ENCODE measurements at places on chromosomes 7 and 10.

GRCh38 chr10:1033601-1034000, 7.9 kb upstream of the IDI2 start:
- no peak for DNase-seq

- DNase-seq = peak; percentile 37
These were observed 498 bp upstream of the ST7 start for GRCh38 chr7:116952635-116953371.

- DNase-seq = no peak
These were observed 249.6 kb downstream of the ELFN1 start for GRCh38 chr7:1919539-1920265.

- no peak for DNase-seq
These were observed 490.9 kb downstream of the REEP3 start for GRCh38 chr10:64011912-64012714.

DNA sequence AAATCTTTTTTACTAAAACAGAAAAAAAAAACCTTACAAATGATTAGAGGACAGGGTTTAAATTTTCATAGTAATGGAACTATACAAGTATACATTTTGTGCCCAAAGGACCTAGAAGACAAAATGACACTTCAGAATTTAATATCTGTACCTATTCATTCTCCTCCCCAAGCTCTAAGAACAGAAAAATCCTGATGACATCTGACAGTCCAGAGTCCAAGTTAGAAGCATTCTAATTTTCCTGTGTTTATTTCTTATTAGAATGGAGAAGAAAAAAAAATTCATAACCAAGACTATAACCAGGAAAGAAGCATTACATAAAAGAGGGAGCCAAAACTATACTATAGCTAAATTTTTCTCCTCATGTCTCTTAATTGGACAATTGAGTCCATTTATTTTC, 138.9 kb upstream of the SLC13A1 start:
- DNase-seq = no peak

DNA sequence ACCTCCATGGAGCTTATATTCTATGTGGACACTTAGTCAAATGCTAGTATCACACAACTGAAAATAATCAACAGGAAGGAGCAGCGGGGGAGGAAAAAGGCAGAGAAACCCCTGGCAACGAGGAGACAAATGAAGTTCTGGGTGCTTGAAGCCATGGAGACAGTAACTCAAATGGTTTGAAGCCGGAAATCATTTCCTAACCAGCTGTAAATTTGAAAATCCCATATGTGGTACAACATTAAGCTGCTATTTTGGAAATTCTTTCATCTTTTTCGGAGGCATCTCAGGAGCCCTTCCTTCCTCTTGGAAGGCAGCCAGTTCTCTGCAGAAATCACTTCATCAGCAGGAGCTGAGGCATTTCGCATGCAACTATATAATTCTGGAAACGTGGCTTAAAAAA, 91.4 kb downstream of the PPP1R3C start:
- DNase-seq = no peak

DNA sequence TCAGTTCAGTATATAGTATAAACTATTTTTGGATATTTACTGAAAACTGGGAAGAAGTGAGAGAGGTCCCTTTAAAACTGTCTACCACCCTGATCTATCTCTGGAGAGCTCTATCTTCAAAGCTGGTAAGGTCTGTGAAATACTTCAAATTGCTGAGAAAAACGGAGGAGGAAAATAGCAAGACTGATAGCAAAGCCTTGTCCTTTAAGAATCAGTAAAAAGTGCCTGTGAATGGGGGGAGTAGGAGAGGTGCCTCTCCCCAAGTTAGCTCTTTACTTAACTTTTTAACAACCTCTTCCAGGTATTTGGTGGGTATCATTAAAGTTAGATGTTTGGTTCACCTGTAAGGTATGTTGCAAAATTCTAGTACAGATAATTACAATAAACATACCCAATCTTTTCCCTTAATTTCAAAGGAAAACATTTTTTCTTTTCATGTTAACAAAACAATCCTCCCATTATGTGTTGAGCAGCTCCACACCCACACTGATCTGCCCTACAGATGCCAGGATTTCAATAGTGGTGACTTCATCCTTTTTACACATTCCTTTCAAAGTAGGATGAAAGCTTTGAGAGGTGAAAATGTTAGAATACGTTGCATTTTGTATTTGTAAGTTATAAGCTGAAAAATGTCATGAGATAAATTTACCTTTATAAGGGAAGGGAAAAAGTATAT, 149.2 kb downstream of the CRPPA start:
- no peak for DNase-seq

DNA sequence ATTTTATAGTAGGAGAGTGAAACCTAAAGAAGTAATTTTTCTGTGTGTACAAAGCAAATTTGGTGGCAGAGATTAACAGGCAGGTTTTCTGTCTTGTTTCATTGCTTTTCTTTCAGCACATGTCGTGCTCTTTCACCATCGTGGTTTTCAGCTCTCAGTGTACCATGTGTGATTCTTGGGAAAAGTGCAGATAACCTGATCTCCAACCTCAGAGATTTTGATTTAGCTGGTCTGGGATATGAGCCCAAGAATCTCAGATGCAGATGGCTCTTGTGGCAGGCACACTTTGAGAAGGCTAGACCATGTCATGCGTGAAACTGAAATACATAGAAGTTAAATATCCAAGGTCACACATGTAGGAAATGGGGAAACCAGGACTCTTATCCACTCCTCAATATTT, 317.4 kb downstream of the EXOC4 start:
- DNase-seq = no peak

GRCh38 chr10:73808021-73808815, 3.2 kb downstream of the NDST2 start:
- DNase-seq = no peak

- no peak for DNase-seq
These were observed 42.7 kb downstream of the FAM53B start for GRCh38 chr10:124701435-124701834.

GRCh38 chr7:19587291-19587690, 121.5 kb downstream of the POLR1F start:
- no peak for DNase-seq

DNA sequence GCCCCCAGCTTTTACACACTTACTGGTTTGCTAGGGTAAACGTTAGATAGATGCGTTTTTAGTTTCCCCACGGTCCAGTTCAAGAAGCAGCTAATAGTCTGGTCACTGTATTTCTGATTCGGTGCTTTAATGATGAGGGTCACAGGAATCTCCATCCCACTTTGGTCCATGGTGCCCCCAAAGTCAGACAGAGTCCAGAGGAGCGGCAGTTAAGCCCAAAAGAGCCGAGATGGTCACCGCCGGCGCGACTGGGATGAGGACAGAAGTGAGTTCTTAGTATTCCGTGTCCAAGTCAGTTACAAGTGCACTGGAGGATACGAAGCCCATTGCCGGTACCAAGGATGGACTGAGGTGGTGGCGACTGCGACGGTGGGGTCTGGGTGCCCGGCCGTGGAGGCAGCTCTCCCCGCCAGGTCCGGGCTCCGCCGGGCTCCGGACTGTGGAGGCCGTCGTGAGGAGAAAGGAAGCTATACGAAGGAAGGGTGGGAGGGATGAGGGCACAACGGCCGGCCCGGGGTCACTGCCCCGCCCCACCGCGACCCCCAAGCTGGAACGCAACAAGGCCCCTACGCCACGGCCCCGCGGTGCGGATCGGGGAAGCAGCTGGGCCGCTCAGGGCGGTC, 663 bp downstream of the HERPUD2 start:
- DNase-seq = peak; percentile 60

DNA sequence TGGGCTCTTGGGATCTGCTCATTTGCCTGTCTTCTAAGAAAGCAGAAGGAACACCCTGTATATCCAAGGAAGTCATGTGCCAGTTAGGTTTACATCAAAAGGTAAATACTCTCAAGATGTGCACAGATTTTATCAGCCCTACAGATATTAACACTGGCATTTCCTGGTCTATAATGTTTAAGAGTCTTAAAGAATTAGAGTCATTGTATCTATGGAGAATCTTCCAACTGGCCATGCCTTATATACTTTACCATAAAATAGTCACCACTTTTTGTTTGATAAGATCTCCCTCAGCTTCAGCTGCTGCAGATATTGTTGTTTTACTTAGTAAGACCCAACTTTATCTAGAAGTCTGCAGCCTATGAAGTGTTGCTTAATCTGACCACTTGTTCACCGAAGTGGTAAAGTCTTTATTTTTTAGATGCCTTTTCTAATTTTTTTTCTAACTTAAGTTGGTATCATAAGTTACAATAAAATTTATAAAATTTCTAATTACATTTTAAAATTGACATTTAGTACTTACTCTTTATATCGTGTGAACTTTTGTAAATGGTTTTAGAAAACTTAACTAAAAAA, 58.5 kb downstream of the CPED1 start:
- DNase-seq = no peak

DNA sequence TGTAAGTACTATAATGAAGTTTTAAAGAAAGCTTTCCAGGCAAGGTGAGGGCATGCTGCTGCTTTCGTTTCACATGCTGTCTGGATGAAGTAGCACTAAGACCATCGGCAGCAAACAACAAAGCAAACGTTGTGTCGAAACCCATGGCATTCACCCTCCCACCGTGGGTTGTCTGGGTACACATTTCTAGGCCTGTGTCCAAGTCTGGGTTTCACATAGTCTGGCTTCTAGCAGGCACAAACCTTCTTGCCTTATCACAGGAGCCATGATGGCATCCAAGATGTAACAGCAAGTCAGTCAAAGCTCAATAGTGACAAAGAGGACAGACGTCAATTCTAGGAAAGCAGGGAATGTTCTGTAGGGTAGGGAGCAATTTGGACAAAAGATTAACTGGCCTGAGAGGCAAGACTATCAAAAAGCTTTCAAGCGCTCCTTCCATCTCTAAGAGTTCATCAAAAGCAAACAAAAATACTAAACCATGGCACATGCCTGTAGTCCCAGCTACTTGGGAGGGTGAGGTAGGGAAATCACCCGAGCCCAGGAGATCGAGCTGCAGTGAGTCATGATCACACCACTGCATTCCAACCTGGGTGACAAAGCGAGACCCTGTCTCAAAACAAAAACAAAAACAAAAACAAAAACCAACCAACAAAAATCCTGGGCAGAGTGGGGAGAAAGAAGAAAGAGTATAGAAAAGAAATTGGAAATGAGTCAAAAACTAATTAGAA, 42.7 kb downstream of the PAXIP1 start:
- no peak for DNase-seq

- no peak for DNase-seq
These were observed 297.2 kb downstream of the RPS24 start for GRCh38 chr10:78330884-78331283.

- no peak for DNase-seq
These were observed 1.9 kb downstream of the PIK3AP1 start for GRCh38 chr10:96718304-96718990.

- DNase-seq = no peak
These were observed 199.0 kb upstream of the PRPS1L1 start for GRCh38 chr7:18226598-18226997.

GRCh38 chr10:4137299-4137698, 352.3 kb upstream of the KLF6 start:
- DNase-seq = no peak

DNA sequence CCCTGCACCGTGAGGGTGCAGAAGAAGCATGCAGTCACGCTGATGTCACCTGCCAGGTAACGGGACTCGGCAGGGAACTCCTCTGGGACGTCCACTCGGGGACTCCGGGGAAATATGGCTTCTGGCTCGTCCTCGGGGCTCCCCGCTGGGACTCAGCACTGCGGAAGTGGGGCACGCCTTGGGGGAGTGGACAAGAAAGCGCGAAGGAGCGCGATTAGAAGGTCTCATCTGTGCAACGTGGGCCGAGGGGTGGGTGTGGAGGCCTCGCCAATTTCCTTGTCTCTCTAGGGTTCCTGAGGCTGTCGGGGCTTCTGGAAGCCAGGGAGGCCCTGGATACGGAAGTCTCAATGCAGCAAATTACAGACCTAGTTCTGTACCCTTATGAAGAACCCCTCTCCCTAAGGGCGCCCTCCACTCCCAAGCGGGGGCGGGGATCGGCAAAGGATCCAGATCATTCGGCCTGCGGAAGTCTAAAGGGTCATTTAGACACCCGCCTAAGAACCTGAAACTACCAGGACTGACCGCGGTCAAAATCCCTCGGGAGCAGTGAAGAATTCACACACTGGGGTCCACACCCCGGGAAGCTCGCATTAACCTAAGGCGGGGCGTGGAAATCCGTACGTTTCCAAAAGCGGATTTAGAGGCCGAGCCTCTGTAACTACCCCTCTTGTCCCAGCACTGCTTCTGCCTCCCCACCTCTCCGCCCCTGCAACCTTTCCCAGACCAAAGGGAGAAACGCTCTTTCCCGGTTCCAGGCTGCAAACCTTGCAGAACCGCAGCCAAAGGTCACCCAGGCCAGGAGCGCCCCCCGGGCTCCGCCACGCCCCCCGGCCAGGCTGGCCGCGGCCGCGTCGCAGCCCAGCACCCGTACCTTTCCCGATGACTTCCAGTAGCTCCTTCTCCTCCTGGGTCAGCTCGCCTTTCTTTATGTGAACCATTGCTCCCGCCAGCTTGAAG, 640 bp downstream of the ANKMY2 start:
- peak; percentile 14 for DNase-seq

DNA sequence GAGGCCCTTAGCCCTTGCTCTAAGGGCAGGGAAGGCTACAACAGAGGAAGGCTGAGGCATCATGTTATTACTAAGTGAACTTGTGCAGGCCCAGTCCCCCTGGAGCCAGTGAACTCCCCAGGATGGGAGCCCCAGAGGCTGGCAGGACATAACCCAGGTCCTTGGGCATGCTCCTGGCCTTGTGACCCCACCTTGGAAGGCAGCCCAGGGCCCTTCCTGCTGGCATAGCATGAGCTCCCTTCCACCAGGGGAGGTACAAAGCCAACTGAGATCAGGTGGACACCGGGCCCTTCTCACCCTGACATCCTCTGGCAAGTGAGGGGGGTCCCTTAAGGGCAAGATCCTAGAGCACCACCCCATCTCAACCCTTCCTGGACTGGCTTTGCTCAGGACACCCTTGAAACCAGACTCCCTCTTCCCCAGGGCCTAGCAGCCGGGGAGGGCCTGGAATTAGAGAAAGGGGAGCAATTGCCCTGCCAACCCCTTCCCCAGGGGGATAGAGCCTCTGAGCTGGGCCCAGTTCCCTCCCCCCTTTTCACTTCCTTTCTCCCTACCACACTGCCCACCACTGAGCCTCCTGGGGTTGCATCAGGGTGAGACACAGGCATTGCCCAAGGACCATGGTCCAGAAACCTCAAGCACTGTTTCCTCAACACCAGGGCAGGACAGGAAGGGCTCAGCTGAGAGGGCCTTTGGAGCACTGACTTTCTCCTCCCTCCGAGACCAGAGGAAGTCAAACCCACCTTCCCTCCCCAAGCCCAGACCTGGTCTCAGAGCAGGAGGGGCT, 1.8 kb upstream of the VSIR start:
- no peak for DNase-seq

- no peak for DNase-seq
These were observed 104.4 kb upstream of the MACROH2A2 start for GRCh38 chr10:69948261-69948660.

All from neural crest cell (in vitro differentiated cells).